ENCODE measurements at places on chromosomes 1 and 21.

- DNase-seq: no peak
These were observed 54.4 kb upstream of the GCLM start for GRCh38 chr1:93963585-93963984.

DNA sequence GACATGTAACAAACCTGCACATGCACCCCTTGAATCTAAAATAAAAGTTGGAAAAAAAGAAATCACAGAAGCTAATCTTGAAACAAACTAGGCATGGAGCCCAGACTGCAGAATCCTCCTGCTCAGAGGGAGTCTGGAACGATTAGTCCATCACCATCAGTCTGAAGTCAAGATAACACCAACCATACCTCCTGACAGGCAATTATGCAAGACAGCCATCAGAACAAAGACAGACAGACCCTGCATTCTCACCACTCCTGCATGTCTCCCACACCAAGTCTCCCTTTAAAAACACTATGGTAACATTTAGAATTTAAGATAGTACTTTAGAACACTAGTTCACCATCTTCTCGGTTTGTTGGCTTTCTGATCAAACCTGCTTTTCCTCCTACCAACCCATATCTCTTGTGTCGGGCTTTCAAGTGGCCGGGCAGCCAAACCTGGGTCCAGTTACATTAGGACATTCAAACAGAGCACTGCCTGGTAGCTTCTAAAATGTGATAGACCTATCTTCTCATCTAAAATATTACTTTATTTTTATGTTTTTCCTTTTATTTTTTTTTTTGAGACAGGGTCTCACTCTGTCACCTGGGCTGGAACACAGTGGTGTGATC is 10.1 kb downstream of the YARS1 start:
- DNase-seq: no peak

DNA sequence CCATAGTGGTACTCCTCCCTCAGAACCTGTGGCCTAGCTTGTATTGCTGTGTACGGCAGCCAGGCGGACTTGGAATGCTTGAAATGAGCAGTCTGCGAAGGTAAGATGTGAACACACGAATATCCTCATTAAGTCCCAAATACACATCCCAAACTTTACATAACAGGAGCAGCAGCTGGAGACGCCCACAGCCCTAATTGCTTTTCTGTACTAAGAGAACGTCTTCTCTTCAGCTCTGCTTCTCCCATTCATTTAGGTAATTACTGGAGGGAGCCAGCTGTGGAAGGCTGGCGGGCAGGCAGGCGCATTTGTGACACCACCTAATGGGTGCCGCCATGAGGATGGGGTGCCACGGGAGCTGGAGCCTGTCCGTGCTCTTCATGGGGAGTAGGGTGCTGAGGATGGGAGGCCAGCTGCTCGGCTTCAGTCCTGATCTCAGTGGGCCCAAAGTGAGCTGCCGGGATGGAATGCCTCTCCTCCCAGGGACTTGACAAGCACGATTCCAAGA is 66.6 kb upstream of the POU3F1 start:
- no peak for DNase-seq

- DNase-seq: no peak
These were observed 15.9 kb upstream of the ELOA start for GRCh38 chr1:23727362-23727811.

DNA sequence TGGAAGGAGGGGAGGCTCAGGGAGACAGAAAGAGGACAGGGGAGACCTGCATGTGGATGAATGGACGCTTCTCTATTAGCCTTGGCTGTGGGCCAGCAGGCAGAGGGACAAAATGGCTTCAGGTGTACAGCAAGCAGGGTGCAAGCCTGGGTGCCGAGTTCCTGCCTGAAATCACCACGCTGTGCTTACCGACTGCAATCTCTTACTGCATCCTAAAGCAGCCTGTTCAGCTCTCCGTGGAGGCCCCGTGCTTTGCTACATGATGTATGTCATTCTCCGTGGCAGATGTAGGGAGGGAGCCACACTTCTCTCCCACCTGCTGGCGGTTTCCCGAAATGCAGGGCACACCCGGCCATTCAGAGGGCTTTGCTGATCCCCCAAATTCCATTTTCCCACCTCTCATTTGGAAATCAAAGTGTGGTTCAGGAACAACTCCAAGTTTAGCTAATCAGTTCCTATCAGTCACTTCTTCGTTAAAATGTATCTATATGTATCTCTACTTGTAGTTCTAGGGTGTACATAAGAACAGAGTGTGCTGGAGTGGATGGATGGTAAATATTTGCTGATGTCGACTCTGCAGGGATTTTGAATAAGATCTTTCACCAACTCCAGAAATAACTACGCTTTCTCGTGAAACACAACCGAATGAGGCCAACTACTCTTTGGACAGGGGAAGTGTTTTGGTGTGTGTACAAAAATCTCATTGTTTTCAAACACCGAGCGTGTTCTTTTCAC is 122.3 kb upstream of the BACE2 start:
- DNase-seq: no peak

GRCh38 chr21:35796844-35797243 is 263.5 kb downstream of the SETD4 start:
- DNase-seq: no peak

DNA sequence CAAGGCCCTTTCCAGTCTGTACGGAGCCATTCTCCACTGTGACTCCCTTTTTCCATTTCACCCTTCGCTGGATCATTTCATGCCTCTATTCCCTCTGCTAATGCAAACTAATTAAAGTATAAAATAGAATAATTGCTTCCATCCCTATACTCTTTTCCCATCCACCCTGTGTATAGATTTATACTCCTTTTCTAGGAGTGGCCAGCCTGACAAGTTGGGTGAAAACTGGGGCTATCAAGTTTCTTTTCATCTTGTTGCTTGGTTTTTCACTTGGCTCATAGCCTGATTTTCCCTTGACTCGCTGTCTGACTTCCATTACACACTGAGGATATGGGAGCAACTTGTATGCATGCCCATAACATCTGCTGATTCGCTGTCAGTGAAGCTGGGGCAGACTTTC is 107.0 kb downstream of the PLXNA2 start:
- no peak for DNase-seq

- no peak for DNase-seq
These were observed 150.6 kb downstream of the RWDD3 start for GRCh38 chr1:95384567-95384966.

Measured in activated CD8-positive, alpha-beta memory T cell treated with anti-CD3 and anti-CD28 coated beads for 4 hours (primary cell).